ENCODE measurements at places on chromosomes 1 and 21. TPM values are rescaled to one million over a fixed set of nuclear protein-coding genes. Genes with fewer than 3 reads are reported as not detected.

RNF11 gene
- total RNA-seq = 112 TPM

LCE2C gene
- 1.8 TPM for total RNA-seq

LCE1E gene
- not detected for total RNA-seq

ACKR1 gene
- total RNA-seq = 123 TPM

PTPRU gene
- 28.7 TPM for total RNA-seq

TARBP1 gene
- total RNA-seq = 11.5 TPM

CD1E gene
- total RNA-seq = not detected

- H3K36me3 ChIP-seq = no peaks in the 10 kb centered on the region
- H3K4me1 ChIP-seq = no peaks in the 10 kb centered on the region
- DNase-seq = no peak
- no peak overlapping the region for H3K4me3 ChIP-seq
- H3K27ac ChIP-seq = no peak overlapping the region
Observed at GRCh38 chr1:179055937-179056336, 25.9 kb upstream of the TOR3A start.

- H3K36me3 ChIP-seq = peaks cover 25% of the 10 kb centered on the region
- no peak for DNase-seq
- no peak overlapping the region for H3K27ac ChIP-seq
- no peaks in the 10 kb centered on the region for H3K27me3 ChIP-seq
- H3K4me3 ChIP-seq = no peak overlapping the region
- H3K4me1 ChIP-seq = no peaks in the 10 kb centered on the region
Observed at GRCh38 chr1:19330449-19331135, 18.5 kb downstream of the SLC66A1 start.

GRCh38 chr1:70487910-70488665, 77.0 kb downstream of the CTH start:
- no peak overlapping the region for H3K27ac ChIP-seq
- H3K4me3 ChIP-seq = no peak overlapping the region
- no peak for DNase-seq
- H3K4me1 ChIP-seq = no peaks in the 10 kb centered on the region

DNA sequence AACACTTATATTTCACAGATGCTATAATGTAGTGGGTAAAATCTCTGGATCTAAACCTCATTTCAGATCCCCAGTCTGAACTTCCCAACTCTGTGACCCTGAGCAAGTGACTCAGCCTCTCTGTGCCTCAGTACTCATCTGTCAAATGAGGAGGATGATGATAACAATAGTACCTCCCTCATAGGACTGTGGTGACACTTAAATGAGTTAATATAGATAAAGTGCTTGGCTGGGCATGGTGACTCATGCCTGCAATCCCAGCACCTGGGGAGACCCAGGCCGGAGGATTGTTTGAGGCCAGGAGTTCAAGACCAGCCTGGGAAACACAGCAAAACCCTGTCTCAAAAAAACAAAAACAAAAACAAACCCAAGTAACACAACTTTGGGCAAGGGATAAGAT, 4.7 kb upstream of the ECE1 start:
- DNase-seq = no peak
- no peaks in the 10 kb centered on the region for H3K36me3 ChIP-seq
- peaks cover 43% of the 10 kb centered on the region for H3K4me1 ChIP-seq
- H3K27ac ChIP-seq = no peak overlapping the region

DNA sequence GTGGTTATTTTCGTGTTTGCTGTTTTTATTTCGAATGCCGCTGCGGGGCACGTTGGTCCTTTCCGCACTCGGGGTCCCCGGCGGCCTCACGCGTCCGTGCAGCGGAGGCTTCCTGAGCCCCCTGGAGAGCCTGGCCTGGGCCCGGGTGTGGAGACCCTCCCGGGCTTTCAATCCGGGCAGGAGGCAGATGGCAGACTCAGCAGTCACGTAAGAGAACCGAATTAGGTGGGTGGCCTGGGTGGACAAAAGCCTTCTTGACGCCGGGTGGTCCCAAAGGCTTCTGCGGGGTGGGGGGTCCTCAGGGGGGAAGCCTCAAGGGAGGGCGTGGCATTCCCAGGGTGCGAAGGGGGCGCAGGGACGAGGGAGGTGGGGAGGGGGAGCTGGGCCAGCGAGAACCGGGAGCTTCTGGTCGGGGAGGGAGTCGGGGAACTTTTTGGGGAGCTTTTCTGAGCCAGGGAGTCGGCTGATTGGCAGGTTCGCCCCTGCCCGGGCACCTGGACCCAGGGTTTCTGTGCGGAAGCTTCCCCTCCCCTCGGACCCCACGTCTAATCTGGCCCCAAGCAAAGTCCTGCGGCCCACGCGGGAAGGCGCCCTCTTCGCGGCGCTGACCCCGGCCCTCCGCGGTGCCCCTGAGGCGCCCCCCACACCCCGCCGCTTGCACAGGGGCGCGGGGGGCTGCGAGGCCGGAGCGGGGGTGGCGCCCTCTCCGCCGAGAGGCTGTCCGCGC, 1.3 kb upstream of the HES4 start:
- no peak for DNase-seq
- no peaks in the 10 kb centered on the region for H3K36me3 ChIP-seq
- peaks cover 44% of the 10 kb centered on the region for H3K4me1 ChIP-seq
- peak overlapping the region; percentile 99 for H3K27ac ChIP-seq

- peaks cover 13% of the 10 kb centered on the region for H3K4me1 ChIP-seq
- H3K4me3 ChIP-seq = no peak overlapping the region
- no peaks in the 10 kb centered on the region for H3K36me3 ChIP-seq
- H3K27ac ChIP-seq = peak overlapping the region; percentile 60
Observed at GRCh38 chr1:178086294-178086693, 7.6 kb upstream of the RASAL2 start.

DNA sequence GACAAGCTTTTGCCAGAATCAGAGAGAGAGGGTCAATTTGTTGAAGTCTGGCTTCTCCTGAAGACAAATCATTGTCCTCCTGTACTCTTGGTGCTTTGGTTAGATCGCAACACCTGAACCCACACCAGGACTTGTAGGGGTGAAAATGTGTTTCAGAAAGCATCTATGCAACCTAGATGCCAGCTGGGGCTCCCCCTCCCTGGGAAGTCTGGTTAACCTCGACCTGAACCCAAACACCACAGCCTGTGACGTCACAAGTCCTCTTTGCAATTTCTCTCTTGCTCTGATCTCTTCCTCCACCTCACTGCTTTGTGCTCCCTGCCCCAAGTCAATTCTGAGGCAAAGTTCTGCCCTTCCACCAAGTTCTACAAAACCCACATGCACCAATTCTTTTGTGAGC, 42.8 kb upstream of the USP24 start:
- H3K27me3 ChIP-seq = no peaks in the 10 kb centered on the region
- H3K4me1 ChIP-seq = no peaks in the 10 kb centered on the region
- no peaks in the 10 kb centered on the region for H3K36me3 ChIP-seq
- H3K27ac ChIP-seq = no peak overlapping the region
- DNase-seq = no peak
- no peak overlapping the region for H3K4me3 ChIP-seq

DNA sequence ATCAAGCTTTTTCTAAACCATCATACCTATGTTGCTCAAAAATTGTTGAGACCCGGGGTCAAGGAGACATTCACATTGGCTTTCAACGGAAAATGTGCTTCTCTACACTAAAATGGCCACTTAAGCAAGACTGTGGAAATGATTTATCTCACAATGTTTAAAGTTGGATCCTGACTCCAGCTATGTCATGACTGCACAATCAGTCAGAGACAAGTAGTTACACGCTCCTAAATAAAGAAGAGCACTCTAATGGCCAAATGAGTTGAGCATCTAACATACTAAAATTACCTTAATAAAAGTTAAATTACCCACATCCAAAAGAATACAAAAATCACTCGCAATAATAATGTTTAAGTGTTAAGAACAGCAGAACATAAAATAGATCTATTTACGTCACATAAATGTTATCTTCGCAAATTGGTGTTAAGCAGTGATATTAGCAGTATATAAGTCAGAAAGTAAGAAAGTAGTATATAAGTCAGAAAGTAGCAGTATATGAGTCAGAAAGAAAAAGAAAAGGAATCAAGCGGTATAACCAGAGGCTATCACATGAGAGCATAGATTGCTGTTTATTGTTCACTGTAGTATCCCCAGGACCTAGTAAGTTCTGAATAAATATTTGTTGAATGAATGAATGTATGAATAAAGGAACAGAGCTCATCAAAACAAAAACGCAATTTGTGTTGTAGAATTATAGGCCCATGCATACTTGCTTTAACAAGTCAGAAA, 28.4 kb downstream of the ZNF281 start:
- H3K36me3 ChIP-seq = no peaks in the 10 kb centered on the region
- H3K27ac ChIP-seq = no peak overlapping the region
- no peak for DNase-seq
- H3K4me3 ChIP-seq = no peak overlapping the region
- H3K27me3 ChIP-seq = no peaks in the 10 kb centered on the region
